ENCODE measurements at places on chromosomes 4 and X.

DNA sequence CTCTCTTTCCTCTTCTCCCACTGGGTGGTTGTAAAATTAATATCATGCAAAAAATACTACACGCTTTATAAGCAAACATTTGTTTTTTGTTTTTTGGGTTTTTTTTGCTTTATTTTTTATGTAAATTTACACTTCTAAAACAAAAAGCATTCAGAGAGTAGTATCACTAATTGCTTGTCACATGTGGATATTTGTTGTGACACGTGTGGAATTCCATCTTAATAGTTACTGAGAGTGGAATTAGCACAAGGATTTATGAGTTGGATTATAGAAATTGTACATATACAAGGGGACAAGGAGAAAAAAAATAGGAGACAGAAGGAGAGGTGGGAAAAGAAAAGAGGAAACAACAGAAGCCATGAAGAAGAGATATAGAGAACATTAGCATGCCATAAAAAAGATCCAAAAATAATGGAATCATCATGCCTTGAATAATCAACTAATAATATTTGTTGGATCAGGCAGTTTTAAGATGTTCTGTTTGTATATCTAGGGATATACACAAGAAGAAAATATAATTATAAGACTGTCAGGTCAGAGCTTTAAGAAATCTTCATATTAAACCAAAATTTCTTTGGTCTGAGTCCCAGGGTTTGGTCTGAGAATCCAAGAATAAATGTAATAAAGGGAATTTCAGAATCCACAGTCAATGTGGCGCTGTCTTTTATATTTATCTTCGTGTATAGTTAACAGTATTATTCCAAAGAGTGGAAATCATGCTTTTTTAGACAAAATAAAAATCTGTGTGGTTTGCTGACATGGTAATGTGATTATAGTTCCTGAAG lies 98.5 kb upstream of the INTU start:
- DNase-seq = no peak

GRCh38 chr4:3818371-3818770 lies 52.2 kb downstream of the ADRA2C start:
- DNase-seq = no peak

- no peak for DNase-seq
Observed at GRCh38 chr4:108327642-108328382, 159.1 kb upstream of the LEF1 start.

- DNase-seq = no peak
Observed at GRCh38 chrX:31715675-31716074, 643.8 kb upstream of the FTHL17 start.

DNA sequence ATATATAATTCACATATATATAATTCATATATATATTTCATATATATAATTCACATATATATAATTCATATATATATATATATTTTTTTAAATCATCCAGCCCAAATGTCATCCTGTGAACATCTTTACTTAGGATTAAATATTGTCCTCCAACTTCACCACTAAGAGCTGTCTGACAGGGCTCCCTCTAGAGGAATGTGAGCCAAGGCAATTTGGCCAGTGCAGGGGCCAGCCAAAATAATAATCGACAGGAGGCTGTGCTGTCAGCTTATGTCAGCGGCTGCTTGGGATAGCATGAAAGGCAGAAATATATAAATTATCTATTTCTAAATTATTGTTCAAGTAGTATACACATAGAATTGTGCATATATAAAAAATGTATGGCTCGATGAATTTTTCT lies 29.5 kb downstream of the EGFL6 start:
- DNase-seq = no peak

- peak; percentile 44 for DNase-seq
Observed at GRCh38 chrX:134688839-134689238, 30.6 kb upstream of the PLAC1 start.
